T1000 (cell line): ENCODE measurements at places on chromosomes 5 and 9.
A peak's percentile ranks its signal among the peaks of the same experiment; 100 is the strongest.

GRCh38 chr5:173573126-173573960 lies 43.1 kb downstream of the BOD1 start:
- DNase-seq: peak; percentile 74

DNA sequence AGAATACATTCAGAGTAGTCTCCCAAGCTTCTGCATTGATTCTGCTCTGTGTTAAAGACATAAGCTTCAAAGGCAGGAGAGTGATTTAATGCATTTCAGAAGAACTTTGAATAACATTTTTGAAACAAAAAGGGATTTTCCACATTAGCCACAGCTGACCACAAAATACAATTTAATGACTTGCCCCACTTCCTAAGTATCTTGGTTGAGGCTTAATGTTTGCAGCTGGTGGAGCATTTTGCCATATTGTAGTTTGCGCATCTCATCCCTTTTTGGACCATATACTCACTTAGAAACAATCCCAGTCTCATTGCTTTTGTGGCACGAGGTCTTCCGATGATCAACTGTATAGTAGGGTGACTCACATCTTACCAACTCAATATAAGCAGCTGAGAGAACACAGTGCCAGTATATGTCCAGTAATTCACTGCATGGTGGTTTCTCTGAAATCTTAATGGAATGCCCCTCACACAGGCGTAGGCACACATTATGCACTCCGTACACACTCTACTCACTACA lies 455.8 kb upstream of the PTGER4 start:
- DNase-seq: peak; percentile 34

- DNase-seq: no peak
Measured at GRCh38 chr5:163459462-163459818, 462 bp downstream of the NUDCD2 start.

GRCh38 chr9:4489919-4490704 lies at the start of gene SLC1A1:
TSS of gene SLC1A1 (plus strand) at chr9:4490468. CDS start at chr9:4490680, 212 bp downstream.
- DNase-seq: peak; percentile 52

DNA sequence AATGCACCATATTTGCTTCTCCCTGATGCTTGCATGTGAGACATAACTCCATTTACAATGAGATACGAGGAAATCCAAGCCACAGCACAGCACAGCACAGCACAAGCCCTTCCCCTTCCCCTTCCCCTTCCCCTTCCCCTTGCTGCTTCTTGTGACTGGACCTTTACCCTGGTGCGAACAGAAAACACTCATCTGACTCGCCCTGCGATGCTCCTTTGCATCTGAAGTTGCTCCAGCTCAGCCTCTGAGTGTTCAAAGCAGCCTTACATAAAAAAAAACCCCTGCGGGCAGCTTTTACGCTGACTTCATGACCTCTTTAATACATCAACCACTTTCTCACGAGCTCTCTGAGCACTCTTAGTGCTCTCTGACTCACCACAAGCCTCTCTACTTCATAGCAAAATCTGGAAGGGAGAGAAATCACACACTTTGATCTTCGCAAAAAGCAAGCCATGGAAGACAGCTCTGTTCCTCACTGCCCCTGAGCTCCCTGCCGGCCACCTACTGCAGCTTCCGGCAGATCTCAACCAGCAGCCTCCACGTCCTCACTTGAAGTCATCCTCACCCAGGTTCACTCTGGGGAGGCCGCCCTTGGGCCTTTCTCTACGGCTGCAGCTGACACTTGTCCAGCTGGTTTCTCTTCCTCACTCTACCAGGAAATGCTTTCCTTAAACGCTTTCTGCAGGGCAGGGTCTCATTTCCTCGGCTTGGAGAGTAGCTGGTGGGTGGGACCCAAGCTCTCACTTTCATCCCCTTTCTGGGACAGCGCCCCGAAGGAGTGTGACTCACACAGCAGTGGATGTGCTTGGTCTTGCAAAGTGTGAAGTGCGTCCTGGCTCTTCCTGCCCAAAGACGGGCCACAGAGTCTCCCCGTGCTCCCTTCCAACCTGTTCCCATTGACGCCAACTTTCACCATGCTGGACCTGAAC lies 5.3 kb downstream of the SLC34A1 start:
- DNase-seq: peak; percentile 64

- no peak for DNase-seq
Measured at GRCh38 chr5:82748688-82749460, 328.3 kb downstream of the TMEM167A start.

DNA sequence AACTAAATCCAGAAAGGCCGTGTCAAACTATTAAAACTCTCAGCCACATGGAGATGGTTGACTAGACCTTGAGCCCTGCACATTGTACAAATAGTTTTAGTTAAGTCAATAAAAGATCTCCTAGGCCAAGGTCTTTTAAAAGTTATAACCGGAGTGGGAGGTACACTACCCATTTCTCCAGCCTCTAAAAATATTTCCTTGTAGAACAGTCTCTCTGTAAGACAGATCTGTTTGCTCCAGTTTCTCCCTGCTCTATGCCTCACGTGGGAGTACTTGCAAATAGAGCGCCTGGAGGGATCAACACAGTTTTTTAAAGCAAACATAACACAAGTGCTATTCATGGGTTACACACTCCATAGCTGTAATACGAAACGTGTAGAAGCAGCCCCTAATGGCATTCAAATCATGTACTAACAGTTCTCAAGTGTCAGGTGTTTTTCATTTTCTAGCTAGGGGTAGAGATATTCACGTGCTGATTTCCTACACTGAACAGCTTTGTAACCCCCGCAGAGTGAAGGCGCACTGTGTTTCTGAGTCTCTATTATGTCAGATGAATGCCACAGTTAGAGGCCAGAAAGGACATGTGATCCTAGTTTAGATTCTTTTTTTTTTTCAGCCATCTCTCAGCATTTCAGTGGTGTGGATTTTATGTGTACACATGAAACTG lies 703.4 kb upstream of the GRAMD2B start:
- no peak for DNase-seq

DNA sequence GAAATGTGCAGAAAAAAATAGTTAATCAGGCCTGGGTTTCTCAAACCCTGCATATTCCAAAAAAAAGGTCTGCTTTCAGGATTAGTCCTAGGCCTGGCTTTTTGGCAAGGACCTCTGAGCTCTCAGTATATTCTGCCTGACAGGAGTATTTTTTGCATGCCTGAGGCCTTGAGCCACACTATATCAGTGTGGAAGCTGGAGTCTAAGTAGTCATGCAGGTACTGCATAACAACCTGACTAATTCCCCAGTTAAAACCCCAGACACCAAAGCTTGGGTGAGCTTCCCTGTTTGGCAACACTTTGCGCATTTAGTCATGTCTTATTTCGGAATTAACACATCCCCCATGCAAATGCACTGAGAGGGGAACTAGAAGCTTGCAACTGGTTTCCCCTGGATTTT lies 359.5 kb downstream of the CETN3 start:
- DNase-seq: no peak

DNA sequence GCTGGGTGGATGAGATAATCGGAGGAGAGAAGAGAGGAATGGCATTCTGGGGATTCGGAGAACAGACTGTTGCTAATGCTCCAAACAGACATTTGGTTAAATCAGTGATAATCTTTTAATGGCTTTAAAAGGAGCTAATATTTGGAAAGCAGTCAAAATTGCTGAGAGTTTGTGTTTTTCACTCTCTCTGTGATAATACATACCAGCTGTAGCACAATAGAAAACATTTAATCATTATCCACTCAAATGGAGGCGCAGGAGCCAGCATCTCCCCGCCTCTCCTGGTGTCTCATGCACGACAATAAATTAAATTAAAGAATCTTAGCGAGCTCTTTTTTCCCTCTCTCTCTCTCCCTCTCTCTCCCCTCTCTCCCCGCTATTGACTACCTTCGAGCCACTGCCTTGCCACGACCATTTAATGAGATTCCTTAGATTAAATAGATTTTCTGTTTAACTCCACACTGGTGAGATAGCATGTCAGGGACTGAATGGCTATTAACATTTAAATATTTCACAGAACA lies 268.6 kb upstream of the MVB12B start:
- DNase-seq: no peak

- DNase-seq: no peak
Measured at GRCh38 chr5:92868442-92868841, 712.6 kb downstream of the NR2F1-AS1 start.

DNA sequence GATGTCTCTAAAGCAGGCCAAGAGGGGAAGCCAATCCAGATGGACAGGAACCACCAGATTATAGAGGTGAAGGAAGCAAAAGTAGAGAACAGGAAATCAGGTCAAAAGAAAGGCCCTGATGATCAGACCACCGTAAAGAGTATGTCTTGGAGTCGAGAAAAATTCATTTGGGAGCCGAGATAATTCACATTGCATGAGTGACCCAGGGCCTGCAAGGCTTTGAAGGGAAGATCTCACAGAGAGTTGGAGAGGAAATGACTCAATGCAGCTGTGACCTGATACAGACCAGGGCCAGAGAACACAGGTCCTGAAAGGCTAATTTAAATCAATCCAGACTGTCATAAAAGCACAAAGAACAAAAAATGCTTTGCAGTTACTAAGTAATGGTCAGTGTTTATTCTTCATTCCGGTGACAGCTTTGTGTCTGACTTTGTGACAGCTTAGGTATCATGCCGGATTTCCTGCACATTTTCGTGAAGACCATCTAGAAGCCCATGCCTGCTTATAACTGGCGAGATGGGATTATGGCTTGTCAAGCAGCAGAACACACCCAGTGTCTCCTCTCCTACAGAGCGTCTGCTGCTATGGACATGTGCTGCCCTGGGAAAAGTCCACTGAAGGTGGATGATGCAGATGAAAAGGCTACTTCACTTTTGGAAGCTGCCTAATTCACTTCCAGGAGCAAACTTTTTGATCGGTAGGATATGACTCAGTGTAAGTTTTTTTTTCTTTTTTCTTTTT lies 5.8 kb upstream of the ACTBL2 start:
- no peak for DNase-seq

- DNase-seq: peak; percentile 88
Measured at GRCh38 chr5:40679148-40679912, 385 bp upstream of the PTGER4 start.

DNA sequence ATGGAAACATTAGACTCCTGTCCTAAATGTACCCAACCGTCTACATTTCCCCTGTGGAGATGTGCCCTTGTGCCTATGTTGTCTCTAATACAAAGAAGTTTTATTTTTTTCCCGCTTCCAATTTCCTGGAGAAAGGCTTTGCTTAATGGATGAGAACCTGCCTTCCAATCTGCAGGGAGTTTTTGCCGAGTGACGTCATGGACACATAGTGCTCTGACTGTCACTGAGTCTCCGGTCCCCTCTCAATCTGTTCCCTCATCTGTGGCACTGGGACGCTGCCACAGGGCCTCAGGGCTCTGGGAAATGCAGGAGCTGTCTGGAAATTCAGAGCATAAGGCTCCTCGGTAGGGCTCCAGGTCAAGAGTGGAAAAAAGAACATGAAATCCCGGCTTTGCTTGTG lies 144.8 kb downstream of the PDZD2 start:
- DNase-seq: no peak

DNA sequence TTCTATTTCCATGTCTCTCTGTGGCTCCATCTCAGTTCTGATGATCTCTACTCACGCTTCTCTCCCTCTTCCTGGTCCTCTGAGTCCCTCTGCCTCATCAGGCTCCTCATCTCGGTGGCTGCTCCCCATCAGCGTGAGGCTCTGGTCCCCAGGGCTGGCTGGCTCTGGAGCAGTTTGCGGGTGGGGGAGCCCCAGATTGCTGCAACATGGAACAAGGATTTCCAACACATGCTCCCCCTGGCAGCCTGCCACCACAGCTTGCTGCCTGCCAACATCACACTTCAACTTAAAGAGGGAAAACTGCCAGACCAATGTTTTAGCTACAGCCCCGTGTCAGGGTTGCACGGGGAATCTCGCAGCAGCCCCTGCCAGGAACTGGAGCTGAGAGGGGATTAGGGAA lies 77.2 kb upstream of the NEK6 start:
- DNase-seq: no peak

- no peak for DNase-seq
Measured at GRCh38 chr9:79193501-79194223, 378.1 kb upstream of the TLE4 start.

DNA sequence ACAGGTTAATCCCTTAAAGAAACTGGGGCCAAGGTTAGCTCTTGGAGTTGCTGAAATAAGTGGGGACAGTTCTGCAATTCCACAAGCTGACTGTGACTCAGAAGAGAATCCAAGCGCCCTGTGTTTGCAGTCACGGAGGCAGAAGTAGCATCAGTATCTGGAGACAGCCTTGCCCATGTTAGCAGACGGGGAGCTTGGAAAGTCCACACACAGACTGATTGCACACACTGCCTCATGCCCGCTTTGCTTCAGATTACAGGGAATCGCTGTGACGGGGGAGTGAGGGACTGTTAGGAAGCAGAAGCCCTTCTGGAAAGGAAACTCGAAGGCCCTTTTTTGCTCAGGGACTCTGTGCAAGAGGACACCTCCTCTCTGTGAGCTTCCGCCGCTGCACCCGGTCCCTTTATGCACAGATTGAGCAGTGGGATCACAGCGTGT lies 30.9 kb upstream of the PPP1R26 start:
- DNase-seq: no peak

DNA sequence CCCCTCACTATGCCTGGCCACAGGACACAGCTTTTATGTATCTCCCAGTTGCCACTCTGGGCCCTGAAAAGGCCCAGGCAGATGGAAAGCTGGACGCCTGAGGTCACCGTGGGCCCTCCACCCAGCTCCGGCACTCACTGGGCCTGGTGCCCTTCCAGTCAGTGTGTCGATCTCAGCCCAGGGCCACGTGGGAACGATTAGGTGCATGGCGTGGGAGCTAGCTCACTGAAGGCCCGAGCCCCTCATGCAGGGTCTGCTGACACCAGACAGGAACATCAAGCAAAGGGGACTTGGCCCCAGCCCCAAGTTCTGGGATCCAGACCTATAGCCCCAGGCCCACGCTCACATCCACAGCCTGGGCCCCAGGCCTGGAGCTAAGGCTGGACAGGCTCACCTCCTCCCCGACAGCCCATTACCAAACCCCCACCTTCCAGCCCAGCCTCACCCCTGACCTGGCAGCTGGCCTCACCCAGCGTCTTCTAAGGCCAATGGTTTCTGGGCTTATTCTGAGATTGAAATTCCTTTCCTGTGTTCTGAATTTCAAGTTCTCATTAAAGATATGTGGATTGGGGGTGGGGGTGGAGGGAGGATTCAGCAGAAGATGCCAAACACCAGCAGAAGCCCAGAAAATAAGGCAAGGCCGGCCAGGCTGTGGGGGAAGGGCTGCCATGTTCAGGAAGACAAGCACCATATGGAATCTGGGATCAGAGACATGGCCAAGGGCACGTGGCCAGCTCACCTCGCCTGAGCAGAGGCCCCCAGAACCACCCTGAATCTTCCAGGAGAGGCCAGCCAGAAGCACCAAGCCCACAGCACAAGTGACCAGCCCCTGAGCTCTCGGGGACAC lies 74.5 kb downstream of the ADAMTS2 start:
- no peak for DNase-seq

- no peak for DNase-seq
Measured at GRCh38 chr5:151424892-151425523, 22.4 kb upstream of the SLC36A1 start.

GRCh38 chr5:148978370-148979082 lies 84.3 kb downstream of the SH3TC2 start:
- DNase-seq: no peak

GRCh38 chr9:18922161-18922885 lies 110.7 kb downstream of the SAXO1 start:
- DNase-seq: no peak

- DNase-seq: no peak
Measured at GRCh38 chr5:54844905-54845566, 140.4 kb downstream of the ESM1 start.
